ENCODE measurements at places on chromosomes 1 and 21. TPM values are rescaled to one million over a fixed set of nuclear protein-coding genes. Genes with fewer than 3 reads are reported as not detected.

DNA sequence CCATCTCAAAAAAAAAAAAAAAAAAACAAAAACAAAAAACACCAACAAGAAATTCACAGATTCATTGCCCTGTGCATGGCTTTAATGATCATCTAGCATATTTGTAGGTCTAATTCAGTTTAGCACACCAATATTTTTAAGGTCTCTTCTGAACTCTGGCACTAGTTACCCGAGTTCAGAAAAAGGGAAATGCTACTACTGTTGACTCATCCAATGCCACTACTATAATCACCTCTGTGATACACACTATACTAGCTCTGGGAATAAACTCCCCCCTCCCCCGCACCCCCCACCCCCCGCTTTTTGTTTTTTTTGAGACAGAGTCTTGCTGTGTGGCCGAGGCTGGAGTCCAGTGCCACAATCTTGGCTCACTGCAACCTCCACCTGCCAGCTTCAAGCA lies 55.6 kb downstream of the FBXO42 start:
- H3K4me3 ChIP-seq: no peak overlapping the region
- no peaks in the 10 kb centered on the region for H3K27me3 ChIP-seq
- no peak overlapping the region for H3K27ac ChIP-seq

DNA sequence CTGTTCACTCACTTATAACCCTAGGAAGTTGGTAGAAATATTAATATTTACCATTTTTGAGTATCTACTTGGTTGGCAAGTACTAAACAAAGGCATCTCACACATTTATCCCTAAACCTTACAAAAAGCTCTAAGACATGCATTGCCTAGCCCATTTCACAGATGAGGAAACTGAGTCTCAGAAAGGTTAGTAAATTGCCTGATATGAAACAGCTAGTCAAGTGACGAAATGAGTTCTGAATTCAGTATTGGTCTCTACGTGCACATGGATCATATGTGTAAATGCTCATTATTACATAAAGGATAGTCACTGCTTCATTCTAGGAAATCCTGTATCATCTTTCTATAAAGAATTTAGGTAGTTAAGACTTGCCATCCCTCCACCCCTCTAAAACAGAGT lies 105.1 kb downstream of the BARHL2 start:
- H3K36me3 ChIP-seq: no peaks in the 10 kb centered on the region
- H3K27ac ChIP-seq: no peak overlapping the region
- no peak for DNase-seq
- no peak overlapping the region for H3K4me3 ChIP-seq
- H3K27me3 ChIP-seq: no peaks in the 10 kb centered on the region
- H3K4me1 ChIP-seq: no peaks in the 10 kb centered on the region

GRCh38 chr1:196193896-196194559 lies 414.2 kb downstream of the KCNT2 start:
- no peaks in the 10 kb centered on the region for H3K36me3 ChIP-seq
- DNase-seq: no peak
- H3K4me1 ChIP-seq: no peaks in the 10 kb centered on the region
- H3K27ac ChIP-seq: no peak overlapping the region
- H3K4me3 ChIP-seq: no peak overlapping the region
- H3K27me3 ChIP-seq: no peaks in the 10 kb centered on the region

GRCh38 chr1:27658951-27659496 lies 13.0 kb downstream of the IFI6 start:
- peaks cover 7% of the 10 kb centered on the region for H3K4me1 ChIP-seq
- H3K36me3 ChIP-seq: no peaks in the 10 kb centered on the region
- H3K27me3 ChIP-seq: no peaks in the 10 kb centered on the region
- H3K27ac ChIP-seq: peak overlapping the region; percentile 97

GRCh38 chr1:228930479-228930957 lies 195.2 kb downstream of the RHOU start:
- no peak for DNase-seq
- no peak overlapping the region for H3K4me3 ChIP-seq
- H3K27me3 ChIP-seq: no peaks in the 10 kb centered on the region

GRCh38 chr1:119083980-119084379 lies 56.5 kb downstream of the WARS2 start:
- no peak overlapping the region for H3K4me3 ChIP-seq
- no peak for DNase-seq
- H3K36me3 ChIP-seq: no peaks in the 10 kb centered on the region

DNA sequence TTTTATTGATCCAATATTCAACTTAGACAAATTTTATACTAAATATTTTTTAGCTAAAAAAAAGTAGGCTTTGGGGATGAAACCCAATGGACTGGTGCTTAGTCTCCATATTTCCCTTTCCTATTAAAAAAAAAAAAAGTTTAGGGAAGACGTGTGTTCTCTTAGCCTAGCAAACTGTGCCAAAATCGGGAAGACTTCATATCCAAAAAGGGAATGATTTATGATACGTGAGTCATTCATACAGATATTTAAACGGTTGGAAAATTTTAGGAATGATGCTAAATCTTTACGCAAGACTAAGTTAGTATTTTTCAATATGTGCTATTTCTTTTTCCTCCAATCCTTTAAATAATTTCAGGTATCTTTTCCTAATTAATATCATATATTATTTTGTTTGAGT lies 50.7 kb downstream of the SPATA17 start:
- no peaks in the 10 kb centered on the region for H3K27me3 ChIP-seq
- no peak for DNase-seq
- no peak overlapping the region for H3K27ac ChIP-seq
- H3K4me1 ChIP-seq: no peaks in the 10 kb centered on the region
- no peak overlapping the region for H3K4me3 ChIP-seq
- H3K36me3 ChIP-seq: no peaks in the 10 kb centered on the region

DNA sequence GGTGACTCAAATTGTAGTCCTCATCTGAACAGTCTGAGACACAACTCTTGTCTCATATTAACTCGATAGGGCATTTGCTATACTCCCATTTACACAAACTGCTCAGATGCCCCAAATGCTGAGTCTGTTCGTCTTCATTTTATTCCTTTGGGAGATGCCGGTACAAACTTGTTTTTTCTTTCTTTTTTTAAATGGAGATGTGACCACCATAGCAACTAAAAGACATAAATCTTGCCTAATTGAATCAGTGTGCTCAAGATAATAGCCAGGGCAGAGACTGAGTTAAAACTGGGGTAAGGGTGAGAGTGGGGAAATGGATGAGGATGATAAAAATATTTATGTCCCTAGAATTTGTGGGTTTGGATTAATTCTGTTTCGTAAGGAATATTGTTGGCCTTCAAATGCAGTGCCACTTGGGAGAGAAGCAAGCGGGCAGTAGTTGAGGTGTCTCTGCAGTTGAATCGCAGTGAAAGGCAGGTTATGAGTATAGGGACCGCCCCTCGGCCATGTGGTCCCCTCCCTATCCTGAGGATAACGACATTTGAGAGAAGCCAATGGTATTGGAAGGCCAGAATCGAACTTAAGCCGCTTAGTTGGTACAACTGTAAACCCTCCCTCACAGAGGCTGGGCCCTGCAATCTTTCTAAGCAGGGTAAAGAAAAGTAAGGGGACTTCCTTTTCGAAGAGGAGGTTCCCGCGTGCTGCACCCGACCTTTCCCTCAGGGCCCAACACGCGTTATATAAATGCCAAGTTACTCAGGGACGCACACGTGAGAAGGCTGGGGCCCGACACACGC lies 859 bp upstream of the LRRC8B start:
- no peaks in the 10 kb centered on the region for H3K27me3 ChIP-seq
- DNase-seq: peak; percentile 36
- H3K4me3 ChIP-seq: peak overlapping the region; percentile 96
- peaks cover 3% of the 10 kb centered on the region for H3K4me1 ChIP-seq
- no peaks in the 10 kb centered on the region for H3K36me3 ChIP-seq
- peak overlapping the region; percentile 89 for H3K27ac ChIP-seq

GRCh38 chr1:2865571-2866421 lies 64.3 kb upstream of the TTC34 start:
- no peak overlapping the region for H3K4me3 ChIP-seq
- no peaks in the 10 kb centered on the region for H3K4me1 ChIP-seq
- H3K27ac ChIP-seq: no peak overlapping the region
- no peaks in the 10 kb centered on the region for H3K27me3 ChIP-seq
- H3K36me3 ChIP-seq: no peaks in the 10 kb centered on the region
- no peak for DNase-seq

DNA sequence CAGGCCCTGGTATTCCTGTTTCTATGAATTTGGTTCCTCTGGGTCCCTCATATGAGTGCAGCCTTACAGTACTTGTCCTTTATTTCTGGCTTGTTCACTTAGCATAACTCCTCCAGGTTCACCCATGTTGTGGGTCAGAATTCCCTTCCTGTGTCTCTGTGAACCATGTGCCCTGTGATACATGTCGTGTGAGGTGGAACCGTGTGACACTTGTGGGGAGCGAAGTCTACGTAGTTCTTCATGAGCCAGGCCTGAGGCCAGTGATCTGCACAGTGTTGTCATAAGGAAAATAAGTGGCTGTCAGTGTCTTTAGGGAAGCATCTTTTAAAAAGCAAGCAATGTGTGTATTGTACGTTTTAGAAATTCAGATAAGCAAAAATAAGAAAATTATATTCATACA lies 122.8 kb downstream of the GALNT2 start:
- H3K4me1 ChIP-seq: no peaks in the 10 kb centered on the region
- H3K27ac ChIP-seq: no peak overlapping the region
- no peak for DNase-seq
- H3K27me3 ChIP-seq: no peaks in the 10 kb centered on the region
- H3K4me3 ChIP-seq: no peak overlapping the region

DNA sequence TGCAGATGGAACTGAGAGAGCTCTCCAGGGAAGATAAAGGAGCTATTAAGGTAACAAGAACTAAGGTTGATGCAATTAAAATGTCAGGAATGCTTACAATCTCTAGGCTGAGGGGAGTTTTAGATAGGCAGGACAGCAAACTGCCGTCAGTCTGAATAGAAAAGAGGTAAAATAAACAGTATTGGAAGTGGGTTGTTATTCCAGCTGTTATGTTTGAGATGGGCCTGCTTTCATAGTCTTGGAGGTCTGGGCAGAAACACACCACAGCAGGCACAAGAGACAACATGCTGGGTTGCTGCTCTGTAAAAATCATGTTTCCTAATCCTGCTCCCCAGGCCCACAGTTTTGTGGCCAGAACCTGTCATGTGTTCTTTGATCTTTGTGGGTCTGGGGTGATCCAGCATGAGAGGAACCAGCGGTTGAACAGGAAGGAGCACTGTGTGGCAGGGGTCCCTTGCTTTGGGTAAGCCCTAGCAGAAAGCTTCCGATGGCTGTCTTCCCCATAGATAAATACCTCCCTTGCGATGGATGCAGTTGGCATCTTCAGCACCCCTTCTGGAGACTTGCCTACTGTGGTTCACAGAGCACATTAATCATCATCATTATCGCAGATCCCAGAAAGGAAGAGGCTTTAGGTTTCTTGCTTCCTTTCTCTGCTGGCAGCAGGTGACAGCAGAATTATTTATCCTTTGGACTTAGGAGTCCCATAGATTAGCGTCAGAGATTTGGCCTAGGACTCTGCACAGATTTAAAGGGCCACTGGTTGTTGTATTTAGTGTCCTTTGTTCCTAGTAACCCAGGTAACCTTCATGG lies 97.1 kb downstream of the AK5 start:
- no peaks in the 10 kb centered on the region for H3K4me1 ChIP-seq
- DNase-seq: no peak
- H3K4me3 ChIP-seq: no peak overlapping the region
- H3K36me3 ChIP-seq: no peaks in the 10 kb centered on the region
- no peaks in the 10 kb centered on the region for H3K27me3 ChIP-seq

DNA sequence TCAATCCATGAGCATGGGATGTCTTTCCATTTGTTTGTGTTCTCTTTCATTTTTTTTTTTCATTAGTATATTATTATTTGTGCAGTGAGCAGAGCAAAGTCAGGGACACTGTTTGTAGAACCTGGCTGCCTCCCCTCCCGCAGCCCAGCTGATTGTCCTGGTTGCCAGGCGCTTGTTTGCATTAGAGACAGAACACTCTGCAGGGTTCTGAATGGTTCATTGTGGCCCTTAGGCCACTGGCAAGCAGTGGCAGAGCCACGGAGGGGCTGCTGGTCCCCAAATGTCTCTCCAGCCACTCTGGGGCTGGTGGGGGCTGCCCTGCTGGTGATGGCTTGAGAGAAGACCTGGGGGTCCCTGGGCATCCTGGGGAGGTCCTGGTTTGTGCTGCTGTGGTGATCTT lies 29.0 kb downstream of the ETS2 start:
- no peak overlapping the region for H3K4me3 ChIP-seq
- H3K4me1 ChIP-seq: peaks cover 4% of the 10 kb centered on the region
- no peak for DNase-seq
- no peak overlapping the region for H3K27ac ChIP-seq

DNA sequence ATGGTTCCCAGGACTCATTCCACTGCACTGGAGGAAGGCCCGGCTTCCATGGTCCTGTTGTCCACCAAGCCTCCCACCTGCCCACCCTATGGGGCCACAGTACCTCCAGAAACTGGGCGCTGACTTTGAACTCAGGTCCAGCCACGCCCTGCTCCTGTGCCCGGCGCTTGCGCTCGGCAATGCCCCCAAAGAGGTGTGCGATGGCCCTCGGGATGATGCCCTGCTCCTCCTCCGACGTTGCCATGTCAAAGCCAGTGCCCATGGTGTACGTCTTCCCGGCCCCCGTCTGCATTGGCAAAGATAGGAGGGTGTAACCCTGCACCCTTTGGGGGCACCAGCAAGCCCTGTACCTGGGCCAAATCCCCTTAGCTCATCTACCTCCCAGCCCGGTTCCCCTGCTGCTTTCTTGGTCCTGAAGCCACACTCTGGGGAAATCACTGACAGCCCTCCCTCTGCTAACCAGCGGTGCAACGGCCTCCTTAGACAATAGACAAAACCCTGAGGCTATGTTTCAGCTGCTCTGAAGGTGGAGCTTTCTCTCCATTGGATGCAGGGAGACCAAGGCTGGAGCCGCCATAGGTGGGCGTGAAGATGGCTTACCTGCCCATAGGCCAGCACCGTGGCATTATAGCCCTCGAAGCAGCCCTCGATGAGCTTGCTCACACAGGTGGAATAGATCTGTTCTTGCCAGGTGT lies 14.7 kb downstream of the KIF21B start:
- DNase-seq: no peak
- H3K27me3 ChIP-seq: no peaks in the 10 kb centered on the region
- H3K27ac ChIP-seq: no peak overlapping the region
- H3K4me3 ChIP-seq: no peak overlapping the region
- no peaks in the 10 kb centered on the region for H3K4me1 ChIP-seq

GRCh38 chr1:226994586-226995364 lies 54.7 kb downstream of the COQ8A start:
- no peak for DNase-seq
- no peaks in the 10 kb centered on the region for H3K27me3 ChIP-seq
- no peaks in the 10 kb centered on the region for H3K36me3 ChIP-seq

DNA sequence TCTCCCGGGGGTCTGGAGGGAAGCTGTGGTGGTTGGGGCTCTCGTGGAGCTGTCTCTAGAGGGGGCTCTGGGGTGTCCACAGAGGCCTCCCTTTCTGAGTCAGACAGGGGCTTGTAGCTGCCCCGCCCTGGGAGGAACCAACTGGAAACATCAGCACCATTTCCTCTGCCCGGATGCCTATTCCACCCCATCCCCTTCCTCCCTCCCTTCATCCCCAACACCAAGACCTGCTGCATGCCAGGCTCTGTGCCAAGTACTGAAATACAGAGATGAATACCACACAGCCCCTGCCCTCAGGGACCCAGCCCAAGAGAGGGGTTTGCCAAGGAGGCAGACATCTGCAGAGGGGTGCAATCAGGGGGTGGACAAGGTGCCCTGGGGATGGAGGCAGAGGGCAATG lies 125.6 kb upstream of the ADAR start:
- no peak for DNase-seq
- H3K36me3 ChIP-seq: no peaks in the 10 kb centered on the region
- no peak overlapping the region for H3K27ac ChIP-seq
- peaks cover 9% of the 10 kb centered on the region for H3K4me1 ChIP-seq
- H3K27me3 ChIP-seq: no peaks in the 10 kb centered on the region
- H3K4me3 ChIP-seq: no peak overlapping the region

The ZBTB21 gene
- 18.1 TPM for total RNA-seq

The PRAMEF33 gene
- not detected for total RNA-seq

The FAM72B gene
- total RNA-seq: 1.9 TPM

The EYA3 gene
- total RNA-seq: 22.6 TPM

The LCE1B gene
- total RNA-seq: not detected

The RAD54L gene
- not detected for total RNA-seq

The PLCH2 gene
- total RNA-seq: 10.2 TPM
